NCI-H1092 treated with DMSO at 0.1 percent for 48 hours (cell line): ENCODE measurements at places on chromosomes 16 and 17.

GRCh38 chr16:86951831-86952598 is 365.2 kb downstream of the C16orf95 start:
- no peak for DNase-seq

DNA sequence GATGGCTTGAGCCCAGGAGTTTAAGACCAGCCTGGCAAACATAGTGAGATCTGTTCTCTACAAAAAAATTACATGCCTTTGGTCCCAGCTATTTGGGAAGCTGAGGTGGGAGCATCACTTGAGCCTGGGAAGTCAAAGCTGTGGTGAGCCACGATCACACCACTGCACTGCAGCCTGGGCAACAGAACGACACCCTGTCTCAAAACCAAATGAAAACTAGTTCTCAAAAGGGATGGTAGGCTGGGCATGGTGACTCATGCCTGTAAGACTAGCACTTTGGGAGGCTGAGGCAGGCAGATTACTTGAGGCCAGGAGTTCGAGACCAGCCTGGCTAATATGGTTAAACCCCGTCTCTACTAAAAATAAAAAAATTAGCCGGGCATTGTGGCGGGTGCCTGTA is 31.1 kb downstream of the PPM1D start:
- no peak for DNase-seq

- no peak for DNase-seq
Observed at GRCh38 chr16:25223964-25224363, 7.2 kb downstream of the AQP8 start.

GRCh38 chr17:18315562-18315922 is 449 bp downstream of the SMCR8 start:
- DNase-seq: no peak

DNA sequence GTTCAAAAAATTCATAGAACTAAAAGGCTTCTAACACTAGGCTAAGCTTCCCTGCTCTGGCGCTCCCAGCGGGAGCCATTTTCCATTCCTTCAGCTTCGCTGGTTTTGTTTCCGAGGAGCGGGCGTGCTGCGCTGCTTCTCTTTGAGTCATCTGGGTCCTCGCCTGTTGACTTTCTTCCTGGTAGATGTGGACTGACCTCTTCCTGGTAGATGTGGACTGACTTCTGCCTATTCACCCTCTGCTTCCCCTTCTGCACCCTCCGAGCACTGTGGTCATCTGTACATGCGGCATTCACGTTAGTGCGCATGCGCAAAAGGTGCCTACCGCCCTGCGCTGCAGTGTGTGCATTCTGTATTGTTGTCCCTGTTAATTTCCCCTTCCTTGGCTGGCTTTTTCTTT is 40.8 kb upstream of the SEC14L1 start:
- no peak for DNase-seq

GRCh38 chr17:82436601-82437324 is 13.8 kb downstream of the CYBC1 start:
- DNase-seq: no peak

GRCh38 chr17:82113422-82113821 is 15.4 kb upstream of the FASN start:
- no peak for DNase-seq
